Activated CD4-positive, alpha-beta memory T cell treated with anti-CD3 and anti-CD28 coated beads, Interleukin-2, amount 10 ng/mL, durations not matched to agents 7 days and 5 days (primary cell): ENCODE measurements at places on chromosomes 3 and 15. TPM values are rescaled to one million over a fixed set of nuclear protein-coding genes. Genes with fewer than 3 reads are reported as not detected.

SLC28A2 gene
- total RNA-seq: not detected

PRR23B gene
- total RNA-seq: not detected

NR2E3 gene
- total RNA-seq: not detected

TMEM207 gene
- total RNA-seq: not detected

BNC1 gene
- not detected for total RNA-seq

DNA sequence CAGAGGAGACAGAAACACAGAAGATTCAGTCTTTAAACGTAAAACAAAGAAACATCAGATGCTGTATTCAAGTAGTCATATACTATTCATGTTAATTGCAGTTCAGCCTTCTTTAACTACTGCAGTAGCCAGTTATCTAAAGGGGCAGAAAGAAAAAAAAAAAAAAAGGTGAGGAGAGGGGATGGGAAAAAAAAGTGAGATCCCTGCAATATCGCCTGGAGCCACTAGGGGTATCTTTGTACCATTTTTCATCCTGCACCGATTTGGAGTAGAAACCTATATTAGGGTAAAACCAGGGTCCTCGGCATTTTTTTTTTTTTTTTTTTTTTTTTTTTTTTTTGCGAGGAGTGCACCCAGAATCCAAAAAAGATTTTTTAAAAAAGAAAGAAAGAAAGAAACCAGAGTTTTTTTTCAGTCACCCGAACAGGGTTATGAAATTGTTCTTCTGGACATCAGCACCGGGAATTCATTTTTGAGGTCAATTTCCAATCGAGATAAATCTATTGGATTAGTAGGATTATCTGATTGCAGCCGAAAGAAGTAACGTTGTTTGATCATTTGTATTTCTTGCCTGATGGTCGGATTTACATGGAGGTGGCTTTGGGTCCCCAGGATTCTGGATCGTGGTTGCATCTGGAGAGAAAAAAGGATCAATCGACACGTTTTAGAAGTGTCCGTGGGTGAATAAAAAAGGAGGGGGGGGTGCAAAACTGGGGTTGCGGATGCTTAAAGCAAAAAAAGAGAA is 186.7 kb downstream of the NLGN1 start:
- no peak for DNase-seq

DNA sequence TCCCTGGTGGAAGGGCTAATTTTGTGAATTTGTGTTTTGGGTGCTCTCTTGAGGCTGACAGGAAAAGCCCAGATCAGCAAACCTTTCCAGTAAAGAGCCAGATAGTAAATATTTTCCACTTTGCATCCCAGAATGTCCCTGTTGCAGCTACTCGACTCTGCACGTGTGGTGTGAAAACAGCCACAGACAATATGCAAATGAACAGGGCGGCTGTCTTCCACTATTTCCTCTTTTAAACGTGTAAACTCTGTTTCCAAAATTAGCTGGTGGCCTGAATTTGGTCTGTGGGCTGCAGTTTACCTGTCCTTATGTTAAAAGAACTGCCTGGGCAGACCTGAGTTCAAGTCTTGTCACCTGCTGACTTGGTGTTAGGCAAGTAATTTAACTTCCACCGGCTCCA is 202.7 kb downstream of the EDEM1 start:
- no peak for DNase-seq
